ENCODE measurements at places on chromosomes 2 and 18.

- DNase-seq = no peak
Measured at GRCh38 chr2:120864981-120865380, 129.3 kb downstream of the GLI2 start.

DNA sequence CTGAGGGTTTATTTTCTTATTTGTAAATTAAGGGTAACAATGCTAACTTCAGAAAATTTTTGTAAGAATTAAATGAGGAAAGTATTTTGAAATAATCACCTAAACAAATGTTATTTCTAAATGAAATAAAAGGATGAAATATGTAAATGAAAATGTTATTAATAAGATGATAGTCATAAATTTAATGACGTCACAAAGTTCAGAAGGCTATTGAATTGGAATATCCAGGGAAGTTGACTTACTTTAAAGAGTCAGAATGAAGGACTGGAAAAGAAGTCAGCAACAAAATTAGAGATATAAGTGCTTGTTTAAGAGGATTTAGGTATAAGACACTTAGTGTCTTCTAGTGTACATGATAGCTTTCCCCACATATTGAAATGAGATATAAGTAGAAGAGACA lies 732.6 kb upstream of the CDH7 start:
- no peak for DNase-seq

GRCh38 chr18:54957296-54957832 lies 1.9 kb downstream of the CCDC68 start:
- DNase-seq = no peak

DNA sequence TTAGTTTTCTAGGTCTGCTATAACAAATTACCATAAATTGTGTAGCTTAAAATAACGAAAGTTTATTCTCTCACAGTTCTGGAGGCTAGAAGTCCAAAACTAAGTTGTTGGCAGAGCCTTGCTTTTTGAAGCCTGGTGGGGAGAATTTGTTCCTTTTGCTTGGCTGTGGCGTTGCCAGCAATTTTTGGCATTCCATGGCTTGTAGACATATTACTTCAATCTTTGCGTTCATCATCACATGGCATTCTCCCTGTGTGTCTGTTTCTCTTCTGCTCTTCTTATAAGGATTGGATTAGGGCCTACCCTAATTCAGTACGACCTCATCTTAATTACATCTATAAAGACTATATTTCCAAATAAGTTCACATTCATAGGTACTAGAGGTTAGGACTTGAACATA lies 217.7 kb downstream of the MBD5 start:
- no peak for DNase-seq

DNA sequence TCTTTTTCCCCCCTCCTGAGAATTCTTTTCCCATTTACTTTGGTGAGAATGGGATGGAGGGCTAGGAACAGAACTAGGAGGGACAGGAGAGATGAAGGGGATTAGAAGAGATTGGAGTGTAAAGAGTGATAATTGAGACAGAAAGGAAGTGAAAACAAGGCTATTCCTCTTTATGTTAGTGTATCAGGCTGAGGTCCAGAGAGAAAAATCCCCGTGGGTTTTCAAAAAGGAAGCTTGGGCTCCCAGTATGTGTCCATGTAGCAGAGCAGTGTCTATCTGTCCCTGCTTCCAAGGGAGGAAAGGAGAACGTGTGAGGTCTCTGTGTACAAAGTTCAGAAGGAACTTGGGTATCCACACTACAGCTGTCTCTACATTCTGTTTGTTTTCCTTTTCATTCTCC lies 59.9 kb upstream of the KCNE4 start:
- no peak for DNase-seq

DNA sequence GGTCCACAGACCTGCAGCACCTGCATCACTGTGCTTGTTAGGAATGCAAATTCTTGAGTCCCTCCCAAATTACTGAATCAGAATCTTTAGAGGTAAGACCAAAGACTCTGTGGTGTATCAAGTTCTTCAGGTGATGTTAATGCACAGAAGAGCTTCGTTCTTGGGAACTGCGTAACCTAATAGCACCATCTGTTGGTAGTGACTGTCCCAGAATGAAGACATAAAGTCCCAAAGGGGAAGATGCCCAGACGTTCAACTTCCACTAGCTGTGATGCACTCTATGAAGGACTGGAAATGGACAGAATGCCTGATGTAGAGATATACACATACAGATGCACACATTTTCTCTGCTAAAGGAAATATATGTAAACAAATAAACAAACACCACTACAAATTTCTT lies 576.0 kb downstream of the LRP1B start:
- no peak for DNase-seq

- no peak for DNase-seq
Measured at GRCh38 chr2:167454036-167454435, 565.8 kb downstream of the XIRP2 start.

DNA sequence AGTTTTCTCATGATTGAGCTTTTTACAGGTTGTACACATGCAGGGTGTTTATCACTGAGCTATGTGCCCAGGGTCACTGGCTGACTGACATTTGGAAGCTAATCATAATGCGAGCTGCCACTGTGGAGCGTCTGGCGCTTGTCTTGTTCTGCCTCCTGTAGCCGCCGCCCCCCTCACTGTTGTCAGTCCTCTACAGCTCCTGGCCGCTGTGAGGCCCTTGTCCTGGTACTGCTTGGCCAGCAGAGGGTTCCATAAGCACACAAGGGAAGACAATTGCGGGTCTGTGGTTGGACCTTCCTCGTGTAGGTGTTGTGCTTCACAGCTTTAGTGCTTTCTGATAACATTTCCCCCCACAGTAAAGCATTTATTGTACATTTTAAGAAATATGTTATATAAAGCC lies 105.6 kb upstream of the LDLRAD4 start:
- DNase-seq = no peak

- DNase-seq = peak; percentile 83
Measured at GRCh38 chr2:148643998-148644882, at the start of gene EPC2. TSS of gene EPC2 (plus strand) at chr2:148644751. CDS start at chr2:148645018, 267 bp downstream.

GRCh38 chr2:20594048-20594750 lies 56.7 kb downstream of the HS1BP3 start:
- DNase-seq = no peak

GRCh38 chr2:42794271-42795046 lies 2.1 kb upstream of the HAAO start:
- no peak for DNase-seq

- no peak for DNase-seq
Measured at GRCh38 chr2:119550856-119551255, 6.6 kb downstream of the CFAP221 start.

Measured in effector memory CD8-positive, alpha-beta T cell (primary cell).